ENCODE measurements at places on chromosomes 2 and 18.

DNA sequence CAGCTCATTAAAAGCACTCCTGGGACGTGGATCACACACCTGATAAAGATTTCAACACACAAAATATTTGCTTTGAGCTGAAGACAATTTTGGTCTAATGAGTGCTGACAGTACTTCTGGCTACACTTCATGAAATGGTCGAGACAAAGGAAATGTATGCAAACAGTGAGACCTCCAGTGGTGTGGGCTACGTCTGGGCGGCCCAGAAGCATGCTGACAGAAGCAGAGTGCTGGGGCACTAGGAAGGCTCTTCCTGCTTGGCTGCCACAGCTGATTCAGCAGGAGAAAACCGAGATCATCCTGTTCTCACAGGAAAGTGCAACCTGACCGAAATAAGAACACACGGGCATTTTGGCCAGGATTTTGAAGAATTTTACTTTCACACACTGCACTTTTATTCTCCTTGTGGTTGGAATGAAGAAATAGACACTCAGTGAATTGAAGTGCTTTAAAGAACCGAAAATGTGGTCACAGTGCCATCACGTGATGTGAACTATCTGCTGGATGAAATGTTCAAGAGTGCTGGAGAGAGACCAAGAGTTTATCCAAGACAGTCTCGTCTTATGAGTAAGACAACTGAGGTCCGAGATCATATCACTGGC, 149.5 kb downstream of the CCBE1 start:
- DNase-seq, result no peak

DNA sequence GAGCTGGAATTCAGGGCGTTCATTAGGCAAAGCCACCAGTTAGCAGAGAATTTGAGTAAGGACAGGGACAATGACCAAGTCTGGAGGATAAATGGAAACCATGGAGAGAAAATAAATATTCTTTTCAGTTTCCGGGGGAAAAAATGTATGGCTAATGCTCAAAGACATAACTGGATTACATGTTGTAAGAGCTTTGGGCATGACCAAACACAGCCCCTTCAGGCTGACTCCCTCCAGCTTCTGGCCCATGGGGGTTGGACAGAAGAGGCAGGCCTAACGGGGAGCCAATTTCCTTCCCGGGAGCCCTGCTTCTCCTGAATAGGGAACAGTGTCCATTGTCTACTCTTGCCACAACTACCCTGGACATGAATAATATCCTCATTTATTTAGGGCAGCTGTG, 39.5 kb upstream of the FOXI3 start:
- no peak for DNase-seq

DNA sequence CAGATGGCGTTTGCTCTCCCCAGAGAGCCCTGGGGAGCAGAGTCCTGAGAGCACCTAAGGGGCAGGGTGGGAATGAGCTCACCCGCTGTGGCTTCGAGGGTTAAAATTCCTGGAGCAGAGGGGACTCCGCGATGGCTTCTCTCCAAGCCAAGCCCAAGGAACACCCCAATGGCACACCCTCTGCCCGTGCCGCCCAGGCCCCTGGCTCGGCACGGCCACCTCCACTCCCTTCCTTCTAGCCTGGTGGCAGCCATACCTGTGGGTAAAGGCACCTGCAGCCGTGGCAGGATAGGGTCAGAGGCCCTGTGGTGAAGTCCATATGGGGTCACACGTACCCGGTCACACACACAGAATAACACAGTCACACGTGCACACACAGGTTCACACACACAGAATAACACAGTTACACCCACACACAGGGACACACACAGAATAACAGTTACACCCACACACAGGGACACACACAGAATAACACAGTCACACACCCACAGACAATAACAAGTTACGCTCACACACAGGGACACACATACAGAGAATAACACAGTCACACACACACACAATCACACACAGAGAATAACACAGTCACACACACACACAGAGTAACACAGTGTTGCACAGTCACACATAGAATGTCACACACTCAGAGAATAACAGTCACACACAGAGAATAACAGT, 50.5 kb downstream of the RAMP1 start:
- DNase-seq, result no peak

DNA sequence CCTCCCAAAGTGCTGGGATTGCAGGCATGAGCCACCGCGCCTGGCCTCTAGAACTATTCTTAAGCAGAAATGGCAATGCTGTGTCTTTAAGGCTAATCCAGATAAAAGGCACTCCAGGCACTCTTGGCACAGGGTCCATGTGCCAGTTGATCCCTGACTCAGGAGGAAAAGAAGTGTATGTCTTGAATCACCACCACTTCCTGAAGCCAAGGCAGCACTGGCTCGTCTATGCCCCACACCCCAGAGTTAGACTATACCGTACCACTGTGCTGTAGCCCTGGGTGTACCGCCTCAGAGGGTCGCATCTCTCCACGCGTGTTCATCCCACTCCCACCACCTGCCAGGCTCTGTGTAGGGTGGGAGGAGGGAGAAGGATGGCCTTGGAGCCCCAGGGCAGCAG, 9.0 kb downstream of the TNFRSF11A start:
- DNase-seq, result no peak

GRCh38 chr2:60221098-60221497, 332.4 kb downstream of the BCL11A start:
- no peak for DNase-seq

- DNase-seq, result no peak
Measured at GRCh38 chr2:152094014-152094413, 4.8 kb downstream of the CACNB4 start.

DNA sequence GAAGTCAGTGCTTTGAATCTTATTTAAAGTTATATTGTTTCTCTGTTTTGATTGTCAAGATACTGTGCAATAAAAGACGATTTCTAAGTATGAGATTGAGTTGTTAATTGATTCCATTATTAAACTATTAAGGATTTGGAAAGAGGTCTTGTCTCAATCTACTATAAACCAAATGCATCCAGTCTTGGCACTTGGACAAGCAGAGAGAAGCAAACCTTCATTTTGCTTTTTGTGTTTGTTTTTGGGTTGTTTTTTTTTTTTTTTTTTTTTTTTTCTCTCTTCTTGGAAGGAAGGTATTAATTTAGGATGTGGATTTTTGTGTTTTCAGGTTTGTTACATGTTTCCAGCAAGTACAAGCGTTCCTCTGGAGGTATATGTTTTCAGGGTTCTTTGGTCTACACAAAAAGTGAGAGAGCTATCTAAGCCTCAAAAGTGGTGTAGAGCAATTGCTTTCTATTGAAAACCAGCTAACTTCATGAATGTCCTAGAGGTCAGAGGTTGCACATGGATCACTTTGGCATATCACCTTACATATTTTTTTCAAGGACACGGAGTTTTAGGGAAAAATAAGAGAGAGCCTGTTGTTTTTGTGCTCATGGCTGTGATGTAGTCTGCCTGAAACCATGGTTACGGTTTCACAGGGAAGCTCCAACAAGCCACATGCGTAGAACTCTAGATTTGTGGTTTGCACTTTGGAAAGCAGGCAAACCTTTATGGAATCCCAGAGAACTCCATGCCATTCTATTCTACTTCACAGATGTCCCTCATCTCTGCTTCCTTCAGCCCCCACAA, 1.8 kb downstream of the PRKCE start:
- no peak for DNase-seq

DNA sequence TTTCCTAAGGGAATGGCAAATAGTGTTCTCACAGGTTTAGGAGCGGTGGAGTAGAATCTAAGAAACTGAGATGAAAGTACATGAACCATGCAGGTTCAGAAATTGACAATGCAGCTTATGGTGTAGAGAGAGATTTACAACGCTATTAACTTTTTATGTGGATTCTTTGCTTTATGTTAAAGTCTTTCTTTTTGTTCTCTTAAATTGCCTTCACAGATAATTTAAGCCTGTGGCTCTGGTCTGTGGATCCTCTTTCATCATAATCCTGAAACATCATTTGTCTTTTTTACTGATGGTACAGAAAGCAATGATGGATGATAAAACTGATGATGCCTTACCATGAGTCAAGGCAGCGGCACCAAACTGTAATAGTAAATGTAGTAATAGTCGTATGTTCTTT, 30.3 kb downstream of the SOCS6 start:
- no peak for DNase-seq

DNA sequence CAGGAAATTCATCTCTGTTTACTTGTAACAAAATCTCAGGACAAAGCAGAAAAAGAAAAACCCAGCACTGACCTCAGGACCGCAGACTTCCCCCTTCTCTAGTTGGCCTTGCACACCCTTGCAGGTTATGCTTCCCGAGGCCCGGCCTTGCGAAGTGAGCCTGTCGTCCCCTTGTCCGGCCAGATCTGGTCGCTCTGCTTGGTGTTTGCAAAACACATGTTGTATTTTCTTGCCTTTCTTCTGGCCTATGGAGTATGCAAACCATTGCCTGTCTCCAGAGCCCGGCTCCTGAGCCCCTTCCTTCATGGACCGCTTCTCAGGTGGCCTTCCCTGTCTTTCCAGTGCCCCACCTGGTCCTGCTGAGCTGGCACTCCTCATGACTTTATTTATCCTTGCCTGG, 4.8 kb downstream of the IMPA2 start:
- no peak for DNase-seq

GRCh38 chr2:228063558-228063957, 117.9 kb downstream of the SPHKAP start:
- DNase-seq, result no peak

GRCh38 chr18:23835091-23835490, 145.8 kb downstream of the LAMA3 start:
- no peak for DNase-seq

DNA sequence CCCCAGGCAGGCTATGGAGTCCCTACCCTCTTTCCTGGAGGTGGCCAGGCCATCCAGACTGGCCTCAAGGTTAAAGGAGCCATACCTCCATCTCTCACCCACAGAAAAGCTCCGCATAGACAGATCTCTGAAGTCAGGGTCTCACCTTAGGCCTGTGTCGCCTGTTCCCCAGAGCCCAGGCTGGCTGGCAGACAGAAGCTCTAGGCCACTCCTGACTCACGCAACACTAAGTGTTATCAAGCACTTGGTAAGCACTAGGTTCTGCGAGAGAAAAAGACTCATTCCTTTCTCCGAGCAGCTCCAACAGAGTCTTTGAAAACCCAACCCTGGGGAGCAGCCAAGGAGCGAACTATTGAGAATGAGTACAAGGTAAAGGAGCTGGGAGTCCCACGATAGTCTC, 6.1 kb downstream of the SMAD7 start:
- DNase-seq, result no peak

DNA sequence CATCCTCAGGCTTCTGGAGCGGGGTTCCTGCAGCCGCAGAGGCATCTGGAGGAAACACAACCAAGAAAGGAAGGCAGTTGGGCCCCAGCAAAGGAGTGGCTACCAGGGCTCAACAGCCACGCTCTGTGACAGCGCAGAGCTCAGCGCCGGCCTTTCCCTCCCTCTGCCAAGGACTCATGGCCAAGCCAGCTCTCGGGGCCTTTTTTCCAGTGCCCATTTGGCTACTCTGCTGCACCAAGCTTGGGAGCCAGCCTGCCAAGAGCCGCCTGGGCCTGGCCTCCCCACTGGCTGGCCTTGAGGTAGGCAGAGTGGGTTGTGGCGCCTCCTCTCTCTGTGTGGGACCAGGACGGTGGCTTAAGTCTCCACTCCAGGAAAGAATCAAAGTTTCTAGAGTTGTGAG, 7.2 kb upstream of the CCDC74A start:
- no peak for DNase-seq

DNA sequence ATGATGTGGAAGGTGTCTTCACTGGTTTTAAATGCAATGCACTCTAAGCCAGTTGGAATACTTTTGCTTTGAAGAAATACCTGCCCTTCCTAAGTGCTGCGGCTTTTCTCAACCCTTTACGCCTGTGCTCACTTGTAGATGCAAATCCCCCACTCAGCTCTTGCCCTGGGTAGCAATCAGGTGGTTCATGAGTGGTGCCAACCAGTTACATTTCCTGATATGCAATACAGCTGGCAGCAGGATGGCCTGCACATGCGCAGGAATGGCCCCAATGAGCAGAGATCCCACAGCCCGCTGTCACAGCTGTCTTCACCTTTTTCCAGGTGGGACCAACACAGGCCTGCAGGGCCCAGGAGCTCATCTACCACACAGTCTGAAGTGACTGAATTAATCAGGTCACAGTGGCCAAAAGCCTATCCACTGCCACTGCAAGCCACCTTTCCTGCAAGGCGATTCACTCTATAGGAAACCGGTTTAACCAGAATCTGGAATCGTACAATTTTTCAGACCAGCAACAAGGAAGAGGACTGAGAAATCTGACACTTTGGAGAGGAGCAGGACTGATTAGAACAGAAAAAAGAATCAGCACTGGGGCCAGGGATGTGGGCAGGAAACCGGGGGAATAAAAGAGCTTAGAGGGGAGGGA, 247.8 kb downstream of the MYT1L start:
- DNase-seq, result no peak

- no peak for DNase-seq
Measured at GRCh38 chr2:175847128-175847527, 154.9 kb downstream of the LNPK start.

DNA sequence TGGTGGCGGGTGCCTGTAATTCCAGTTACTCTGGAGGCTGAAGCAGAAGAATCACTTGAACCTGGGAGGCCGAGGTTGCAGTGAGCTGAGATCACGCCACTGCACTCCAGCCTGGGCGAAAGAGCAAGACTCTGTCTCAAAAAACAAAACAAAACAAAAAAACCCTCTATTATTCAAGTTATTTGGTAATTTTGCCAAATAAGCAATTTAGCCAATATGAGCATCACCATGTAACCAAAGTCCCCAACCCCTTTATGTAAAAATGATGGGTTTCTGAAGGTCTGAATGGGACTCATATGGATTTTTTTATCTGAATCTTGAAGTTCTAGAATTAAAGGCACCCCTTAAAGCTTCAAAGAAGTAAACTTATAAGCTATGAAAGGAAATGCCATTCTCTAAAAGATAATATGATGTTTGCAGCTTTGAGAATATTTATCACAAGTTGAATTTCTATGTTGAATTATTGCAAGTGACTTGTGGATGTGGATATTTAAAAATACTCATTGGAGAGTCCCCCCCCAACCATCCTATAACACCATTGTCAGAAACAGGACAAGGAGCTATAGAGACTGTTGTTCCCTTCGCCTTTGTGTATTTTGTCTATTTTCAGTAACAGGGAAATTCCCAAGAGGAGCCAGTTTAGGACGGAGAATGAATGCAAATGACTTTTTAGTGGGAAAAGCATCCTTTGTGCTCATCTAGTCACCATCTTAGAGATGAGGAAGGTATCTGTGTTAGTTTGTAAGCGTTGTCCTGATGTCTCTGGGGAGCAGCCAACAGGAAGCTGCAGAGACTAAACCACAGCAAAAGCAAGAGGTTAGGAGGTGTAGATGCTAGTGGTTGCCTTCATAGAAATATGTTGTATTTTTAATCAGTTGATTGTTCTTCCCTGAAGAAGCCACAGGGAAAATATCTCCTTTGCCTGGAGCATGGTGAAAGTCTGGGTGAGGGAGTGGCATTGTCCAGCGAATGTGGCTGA, 68.3 kb downstream of the TET3 start:
- no peak for DNase-seq

- DNase-seq, result no peak
Measured at GRCh38 chr2:17940091-17940630, 61.7 kb downstream of the KCNS3 start.

- DNase-seq, result no peak
Measured at GRCh38 chr2:219965287-219966194, 338.1 kb downstream of the SLC4A3 start.

All from stimulated activated CD4-positive, alpha-beta T cell treated with anti-CD3 and anti-CD28 coated beads, Interleukin-4, amount 100 ng/mL, for 4 hours (primary cell).